A549 treated with CORT108297 at 1 μM for 4 hours (cell line): ENCODE measurements at places on chromosomes 6 and 20. TPM values are rescaled to one million over a fixed set of nuclear protein-coding genes. Genes with fewer than 3 reads are reported as not detected.

The LPIN3 gene
- 8.4 to 14.9 TPM (median 11.1 TPM) in 5 replicates for total RNA-seq

The CCN6 gene
- not detected in 5 replicates for total RNA-seq

The UST gene
- total RNA-seq: 2.3 to 3.3 TPM (median 2.6 TPM) in 5 replicates

The CCHCR1 gene
- 6.5 to 9.0 TPM (median 7.4 TPM) in 5 replicates for total RNA-seq

The LTA gene
- total RNA-seq: 0.11 to 0.23 TPM in 2 of 5 replicates, not detected in the others

The CEP57L1 gene
- total RNA-seq: 7.4 to 9.1 TPM (median 8.6 TPM) in 5 replicates
